Hematopoietic multipotent progenitor cell treated with erythropoietin and hydrocortisone succinate and interleukin-3 and kit ligand, for 17 days (in vitro differentiated cells): ENCODE measurements at places on chromosomes 5 and 9.

DNA sequence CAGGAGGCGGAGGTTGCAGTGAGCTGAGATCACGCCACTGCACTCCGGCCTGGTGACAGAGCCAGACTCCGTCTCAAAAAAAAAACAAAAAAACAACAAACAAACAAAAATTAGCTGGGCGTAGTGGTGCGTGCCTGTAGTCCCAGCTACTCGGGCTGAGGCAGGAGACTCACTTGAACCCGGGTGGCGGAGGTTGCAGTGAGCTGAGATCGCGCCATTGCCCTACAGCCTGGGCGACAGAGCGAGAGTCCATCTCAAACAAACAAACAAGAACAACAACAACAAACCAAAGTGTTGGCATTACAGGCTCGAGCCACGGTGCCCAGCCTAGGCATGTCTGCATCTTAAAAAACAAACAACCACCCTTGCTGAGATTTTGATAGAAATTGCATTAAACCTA lies 12.2 kb downstream of the RNF44 start:
- no peak for DNase-seq

GRCh38 chr9:125409217-125409636 lies 147.6 kb downstream of the GAPVD1 start:
- no peak for DNase-seq

- DNase-seq = no peak
Measured at GRCh38 chr5:148708854-148709253, 54.5 kb upstream of the HTR4 start.

GRCh38 chr5:89452081-89452480 lies 569.1 kb upstream of the MEF2C start:
- no peak for DNase-seq

DNA sequence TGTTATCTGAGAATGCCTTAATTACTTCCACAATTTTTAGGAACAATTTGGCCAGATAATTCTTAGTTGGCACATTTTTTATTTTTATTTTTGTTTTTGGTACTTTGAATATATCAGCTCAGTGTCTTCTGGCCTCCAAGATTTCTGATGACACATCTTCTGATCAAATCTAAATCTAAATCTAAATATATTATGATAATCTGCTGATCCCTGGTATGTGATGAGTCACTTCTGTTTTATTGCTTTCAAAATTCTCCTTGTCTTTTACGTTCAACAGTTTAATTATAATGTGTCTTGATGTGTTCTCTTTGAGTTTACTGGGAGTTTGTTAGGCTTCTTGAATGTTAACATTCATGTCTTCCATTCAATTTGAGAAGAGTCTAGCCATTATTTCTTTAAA lies 436.8 kb downstream of the CDH9 start:
- no peak for DNase-seq

DNA sequence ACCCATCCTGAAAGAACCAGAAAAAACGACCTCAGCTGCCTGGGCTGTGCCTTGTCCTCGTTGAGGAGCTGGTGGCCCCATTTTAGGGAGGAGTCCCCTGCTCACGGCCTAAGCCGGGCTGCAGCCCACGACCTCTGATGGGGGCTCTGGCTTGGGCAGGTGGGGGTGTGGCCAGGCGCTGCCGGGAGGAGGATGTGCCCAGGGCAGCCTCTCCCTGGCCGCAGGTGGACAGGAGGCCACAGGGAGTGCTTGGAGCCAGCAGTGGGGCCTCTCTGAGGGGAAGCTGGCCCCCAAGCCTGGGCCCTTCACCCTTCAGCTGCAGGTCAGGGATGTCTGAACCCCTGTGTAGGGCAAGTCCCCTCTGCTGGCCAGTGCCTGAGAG lies 2.5 kb downstream of the DIPK1B start:
- DNase-seq = no peak

- no peak for DNase-seq
Measured at GRCh38 chr9:111832449-111832848, 37.7 kb upstream of the SHOC1 start.

DNA sequence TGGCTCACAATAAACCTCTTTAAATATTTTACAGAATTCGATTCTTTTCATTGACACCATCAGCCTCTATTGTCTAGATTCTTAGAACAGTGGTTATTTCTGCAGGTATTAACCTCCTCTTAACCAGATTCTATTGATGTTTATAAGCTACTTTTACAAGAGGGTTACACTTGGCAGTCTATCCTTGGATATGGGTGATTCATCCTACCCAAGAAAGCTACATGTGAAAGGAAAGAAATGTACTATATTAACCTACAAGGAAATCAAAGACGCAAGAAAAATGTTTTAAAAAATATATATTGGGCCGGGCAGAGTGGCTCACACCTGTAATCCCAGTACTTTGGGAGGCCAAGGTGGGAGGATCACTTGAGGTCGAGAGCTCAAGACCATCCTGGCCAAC lies 16.7 kb downstream of the SLC25A25 start:
- DNase-seq = no peak

- peak; percentile 67 for DNase-seq
Measured at GRCh38 chr9:20624201-20625002, 2.1 kb upstream of the MLLT3 start.

DNA sequence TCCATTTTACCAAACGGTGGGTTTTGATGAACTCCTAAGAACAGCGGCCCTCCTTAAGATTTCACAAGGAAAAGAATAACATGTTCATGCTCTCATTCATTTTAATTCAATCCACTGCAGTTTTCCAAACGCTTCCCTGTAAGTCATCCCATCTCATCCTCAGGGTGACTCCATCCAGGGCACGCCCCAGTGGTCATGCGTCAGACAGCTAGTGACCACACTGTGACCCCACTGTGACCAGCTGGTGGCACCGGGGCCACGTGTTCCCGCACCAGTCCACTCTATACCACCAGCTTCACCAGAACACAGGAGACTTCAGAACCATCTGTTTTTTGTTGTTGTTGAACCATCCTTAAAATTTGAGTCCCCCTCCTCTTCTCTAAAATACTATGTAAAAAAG lies 14.3 kb downstream of the ATPSCKMT start:
- no peak for DNase-seq

- DNase-seq = no peak
Measured at GRCh38 chr9:126915846-126916543, 1.4 kb downstream of the RALGPS1 start.

DNA sequence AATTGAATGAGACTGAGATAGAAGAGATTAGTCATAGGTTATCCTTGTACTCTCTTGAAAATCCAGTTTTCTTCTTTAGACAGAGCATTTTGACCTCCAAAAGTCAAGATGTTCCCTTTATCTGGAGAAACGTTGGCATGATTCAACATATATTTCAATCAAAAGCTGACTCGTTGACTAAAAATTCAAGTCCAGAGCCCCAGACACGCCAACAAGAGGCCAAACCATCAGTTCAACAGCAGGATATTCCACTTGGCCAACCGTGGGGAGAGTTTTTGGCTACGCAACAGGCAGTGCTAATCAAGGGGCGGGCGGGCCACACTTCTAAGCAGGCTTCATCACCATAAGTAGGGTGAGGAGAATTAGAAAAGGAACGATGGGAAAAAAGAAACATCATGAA lies 119.1 kb downstream of the SLIT3 start:
- DNase-seq = no peak

DNA sequence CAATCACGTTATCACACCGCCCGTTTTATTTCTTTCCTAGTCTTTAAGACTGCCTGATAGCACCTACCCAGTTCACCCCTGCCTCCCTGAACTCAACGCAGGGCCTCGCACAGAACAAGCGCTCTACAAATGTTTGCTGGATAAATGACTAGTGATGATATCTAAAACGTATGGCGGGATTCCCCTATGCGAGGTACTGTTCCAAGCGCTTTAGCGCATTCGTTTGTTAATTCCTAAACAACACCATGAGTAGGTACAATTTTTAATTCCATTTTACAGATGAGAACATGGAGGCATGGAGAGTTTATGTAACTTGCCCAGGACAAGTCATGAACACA lies 6.6 kb downstream of the POU4F3 start:
- DNase-seq = no peak

GRCh38 chr5:1516615-1517601 lies 6.9 kb downstream of the LPCAT1 start:
- DNase-seq = no peak

DNA sequence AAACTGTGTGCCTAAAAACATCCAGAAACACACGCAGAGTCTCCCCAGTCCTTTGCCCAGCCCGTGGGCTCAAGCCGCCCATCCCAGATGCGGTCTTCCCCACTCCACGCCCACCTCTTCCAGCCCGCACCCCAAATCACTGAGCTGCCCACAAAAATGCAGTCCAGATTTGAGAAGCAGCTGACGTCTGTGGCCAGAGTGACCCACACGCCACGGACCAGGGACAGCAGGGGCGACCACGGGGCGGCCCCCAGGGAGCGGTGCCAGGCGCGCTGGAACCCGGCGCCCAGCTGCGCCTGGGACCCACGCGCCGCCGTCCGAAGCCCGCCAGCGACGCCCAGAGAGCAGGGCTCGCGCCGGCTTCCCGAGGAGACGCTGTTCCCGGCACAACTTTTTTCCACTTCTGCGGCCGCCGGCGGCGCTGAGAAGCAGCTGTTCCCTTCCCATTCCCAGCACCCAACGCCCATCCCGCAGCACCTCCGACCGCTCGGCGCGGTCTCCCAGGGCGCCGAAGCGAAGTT lies 674 bp downstream of the LHFPL2 start:
- no peak for DNase-seq

GRCh38 chr5:96683392-96683791 lies 21.2 kb downstream of the CAST start:
- DNase-seq = no peak

DNA sequence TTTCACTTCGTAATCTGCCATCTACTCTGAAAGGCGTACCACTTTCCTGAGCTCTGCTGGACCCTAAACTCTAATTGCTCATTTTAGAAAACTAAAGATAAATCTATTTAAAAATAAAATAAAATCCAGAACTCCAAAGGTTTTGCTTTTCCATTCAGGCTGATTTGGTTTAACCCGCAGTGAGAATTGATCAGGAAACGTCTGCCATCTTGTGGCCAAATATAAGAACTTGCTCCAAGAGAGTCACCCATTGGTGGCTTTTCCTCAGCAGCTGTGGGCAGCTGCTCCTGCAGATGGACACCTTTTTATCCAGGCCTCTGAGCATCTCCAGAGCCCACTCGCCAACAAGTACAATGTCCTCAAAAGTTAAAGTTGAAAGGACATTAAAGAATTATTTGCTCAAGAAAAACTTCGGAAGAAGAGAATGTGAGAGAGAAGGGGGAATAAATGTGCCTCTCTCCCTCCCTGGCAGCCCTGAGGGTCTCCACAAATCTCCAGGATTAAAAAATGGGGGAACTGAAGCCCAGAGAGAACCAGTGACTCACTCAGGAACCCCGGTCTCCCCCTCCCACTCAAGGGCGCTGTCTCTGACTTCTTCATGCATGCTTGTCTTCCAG lies 4.1 kb downstream of the SAXO1 start:
- peak; percentile 50 for DNase-seq

DNA sequence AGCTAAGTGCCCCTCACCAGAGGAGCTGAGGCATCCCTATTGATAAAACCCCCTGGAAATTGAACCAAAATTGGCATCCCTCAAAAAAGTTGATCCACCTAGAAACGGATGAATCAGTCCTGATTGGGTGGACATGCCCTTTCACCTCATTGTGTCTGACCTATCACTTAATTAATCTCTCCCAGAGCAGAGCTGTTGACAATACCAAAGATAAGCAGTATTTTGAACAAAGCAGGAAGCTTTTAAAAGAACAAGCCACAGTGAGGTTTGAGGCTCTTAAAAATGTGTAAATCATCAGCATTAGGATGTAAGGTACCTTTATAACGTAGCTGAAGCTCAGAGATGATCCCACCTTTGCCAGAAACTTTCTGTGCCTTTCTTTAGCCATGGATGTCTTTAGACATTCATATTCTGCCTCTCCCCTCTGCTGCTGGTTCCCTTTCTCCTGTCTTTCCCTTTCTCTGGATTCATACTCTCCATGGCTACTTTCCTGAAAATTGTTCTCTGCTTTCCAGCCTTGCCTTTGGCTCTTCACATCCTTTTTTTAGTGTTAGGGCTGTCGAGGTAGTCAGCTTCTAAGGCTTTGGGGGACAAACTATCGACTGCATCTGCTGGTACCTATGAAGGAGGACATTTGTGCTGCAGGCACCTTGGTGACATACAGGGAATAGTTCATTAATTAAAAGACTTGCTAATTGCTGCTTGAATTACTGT lies 7.8 kb upstream of the LHX2 start:
- no peak for DNase-seq

DNA sequence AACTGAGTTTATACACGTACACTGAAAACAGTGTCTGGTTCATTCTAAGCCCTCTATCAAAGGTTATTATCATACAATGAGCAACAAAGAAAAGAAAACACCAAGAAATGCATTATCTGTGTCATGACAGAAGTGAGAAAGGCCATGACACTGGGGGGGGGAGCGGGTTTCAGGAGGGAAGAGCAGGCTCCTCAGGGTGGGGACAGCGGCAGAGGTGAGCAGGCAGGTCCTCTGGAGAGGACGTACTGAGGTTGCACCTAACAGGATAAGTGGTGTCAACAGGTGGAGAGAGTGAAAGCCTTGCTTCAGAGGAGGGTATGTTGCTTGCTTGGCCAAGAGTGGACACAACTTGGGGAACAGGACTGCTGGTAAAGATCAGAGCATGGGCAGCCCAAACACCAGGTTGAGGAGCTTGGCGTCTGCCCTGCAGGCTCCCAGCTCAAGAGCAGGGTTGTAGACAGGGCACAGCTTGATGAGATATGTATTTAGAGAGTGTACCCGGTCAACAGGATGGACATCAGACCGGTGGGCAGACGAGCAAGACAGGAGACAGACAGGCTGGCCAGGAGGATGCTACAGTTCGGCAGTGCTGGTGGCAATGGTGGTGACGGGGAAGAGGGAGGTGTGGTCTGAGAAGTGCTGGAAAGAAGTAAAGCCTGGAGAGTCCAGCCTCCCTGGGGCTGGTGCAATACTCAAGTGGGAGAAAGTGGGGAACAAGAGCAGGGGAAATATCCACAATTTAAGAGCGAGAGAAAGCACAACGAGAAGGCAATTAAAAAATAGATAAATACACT lies 10.3 kb downstream of the WHRN start:
- no peak for DNase-seq

DNA sequence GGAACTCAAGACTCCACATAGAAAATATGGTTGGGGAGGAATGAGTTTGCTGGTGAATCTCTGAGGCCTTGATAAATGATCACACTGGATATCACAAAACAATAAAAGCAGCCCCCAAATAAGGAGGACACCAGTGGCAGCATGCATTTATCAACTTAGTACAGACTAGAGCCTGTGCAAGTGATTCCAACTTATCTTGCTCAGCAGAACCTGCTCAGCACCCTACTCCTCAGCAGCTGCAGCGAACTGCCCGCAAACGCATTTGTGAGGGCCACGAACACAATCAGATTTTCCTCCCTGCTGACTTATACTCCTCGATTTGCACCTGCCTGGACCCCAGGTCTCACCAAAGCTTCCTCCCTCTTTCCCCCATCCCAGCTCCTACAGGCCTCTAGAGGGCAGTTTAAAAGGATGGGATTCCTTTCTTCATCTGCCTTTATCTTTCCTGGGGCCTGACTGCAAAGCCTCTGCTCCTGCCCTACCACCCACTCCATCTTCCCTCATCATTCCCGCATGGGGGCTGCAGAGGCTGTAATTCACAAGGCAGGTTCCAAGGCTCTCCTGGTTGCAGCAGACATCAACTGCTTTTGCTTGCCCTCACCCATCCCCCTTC lies 41.2 kb downstream of the ANKS6 start:
- DNase-seq = no peak
